ENCODE measurements at places on chromosomes 7 and 10.

- no peak for DNase-seq
Measured at GRCh38 chr10:16119445-16119844, 259.1 kb upstream of the MINDY3 start.

DNA sequence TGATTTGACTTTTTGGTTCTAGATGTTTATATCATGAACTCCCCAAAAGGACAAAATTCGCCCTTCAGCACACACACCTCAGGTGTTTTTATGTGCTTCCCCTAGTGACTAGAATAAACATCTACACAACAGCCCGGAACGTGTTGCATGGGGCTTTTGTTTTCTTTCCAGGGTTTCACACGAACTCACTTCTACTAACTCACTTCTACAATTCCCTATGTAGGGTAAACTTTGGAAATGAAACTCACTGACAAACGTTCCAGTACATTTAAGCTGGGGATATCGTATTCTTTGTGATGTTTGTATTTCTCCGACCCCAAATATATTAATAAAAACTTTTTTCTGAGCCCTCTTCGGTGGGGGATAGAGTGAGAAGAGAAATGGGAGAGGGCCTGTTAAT is 1.4 kb downstream of the TRA2A start:
- peak; percentile 37 for DNase-seq

DNA sequence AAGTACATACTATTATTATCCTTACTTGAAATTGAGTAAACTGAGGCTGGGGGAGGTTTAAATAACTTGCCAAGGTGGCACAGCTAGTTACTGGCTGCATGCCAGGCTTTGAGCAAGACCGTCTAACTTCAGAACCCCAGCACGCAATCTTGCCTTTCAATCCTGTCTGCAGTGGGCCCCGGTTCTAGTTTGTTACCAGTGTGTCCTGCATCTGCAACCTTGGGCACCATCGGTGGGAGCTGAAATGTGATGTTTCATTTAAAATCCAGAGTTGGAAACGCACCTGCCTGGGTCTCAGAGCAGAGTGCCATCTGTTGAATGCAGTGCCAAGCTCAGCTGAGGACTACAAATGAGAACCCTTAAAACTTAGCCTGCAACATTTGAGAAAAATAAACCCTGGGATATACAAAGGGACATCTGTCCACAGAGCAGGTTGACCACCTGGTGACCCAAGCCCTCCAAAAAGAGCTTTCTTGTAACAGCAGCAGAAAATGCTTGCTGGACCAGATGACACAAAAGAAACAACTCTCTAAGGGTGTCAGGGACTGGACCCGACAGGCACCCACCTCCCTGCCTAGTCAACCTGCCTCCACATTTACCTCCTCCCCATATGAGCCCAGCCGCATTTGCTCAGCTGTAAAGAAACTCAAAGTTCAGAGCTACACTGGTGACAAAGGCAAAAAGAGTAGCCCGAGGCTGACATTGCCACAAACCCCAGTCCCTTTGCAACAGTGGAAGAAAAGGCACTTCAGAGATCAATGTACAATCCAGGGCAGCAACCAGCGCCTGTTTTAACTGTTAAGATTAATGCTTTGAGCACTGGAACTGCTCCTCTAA is 1.7 kb downstream of the SH3PXD2A start:
- no peak for DNase-seq

GRCh38 chr10:32367793-32368453 is 21.0 kb upstream of the EPC1 start:
- no peak for DNase-seq

GRCh38 chr10:8581521-8582225 is 527.2 kb downstream of the GATA3 start:
- DNase-seq = no peak

DNA sequence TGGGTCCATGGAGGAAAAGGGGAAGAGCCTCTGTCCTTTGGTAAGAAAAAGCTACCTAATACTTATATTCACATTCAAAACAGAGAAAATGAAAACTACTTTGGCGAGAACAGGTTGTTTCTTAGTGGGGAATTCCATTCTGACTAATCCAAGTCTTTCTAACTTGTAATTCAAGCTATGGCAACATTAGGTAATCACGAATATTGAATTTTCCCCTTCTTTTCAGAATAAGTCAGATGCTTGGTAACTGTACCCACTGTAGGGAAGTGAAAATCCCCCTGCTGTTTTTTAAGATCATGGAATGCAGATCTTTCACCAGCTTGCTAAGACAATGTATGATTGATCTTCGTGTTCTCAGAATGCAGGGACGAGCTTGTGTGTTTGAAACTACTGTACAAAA is 384.4 kb downstream of the TCERG1L start:
- DNase-seq = no peak

- no peak for DNase-seq
Measured at GRCh38 chr7:134155871-134156270, 28.7 kb downstream of the LRGUK start.

- DNase-seq = no peak
Measured at GRCh38 chr7:137245890-137246289, 97.6 kb downstream of the PTN start.

DNA sequence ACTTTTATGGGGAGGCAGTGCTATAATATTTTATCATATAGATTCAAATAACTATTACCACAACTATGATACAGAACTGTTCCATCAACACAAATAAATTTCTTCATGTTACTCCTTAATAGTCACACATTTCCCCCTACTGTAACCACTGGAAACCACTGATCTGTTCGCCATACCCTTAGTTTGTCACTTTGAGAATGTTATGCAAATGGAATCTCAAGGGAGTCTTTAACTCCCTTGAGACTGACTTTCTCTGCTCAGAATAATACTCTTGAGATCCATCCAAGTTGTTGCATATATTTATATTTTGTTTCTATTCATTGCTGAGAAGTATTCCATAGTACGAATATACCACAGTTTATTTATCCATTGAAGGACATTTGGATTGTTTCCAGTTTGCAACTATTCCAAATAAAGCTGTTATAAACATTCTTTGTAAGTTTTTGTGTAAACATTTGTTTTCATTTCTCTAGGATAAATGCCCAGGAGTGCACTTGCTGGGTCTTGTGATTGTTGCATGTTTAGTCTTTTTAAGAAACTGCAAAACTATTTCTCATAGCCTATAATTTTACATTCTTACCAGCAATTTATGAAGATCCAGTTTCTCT is 19.7 kb upstream of the PON2 start:
- DNase-seq = no peak

GRCh38 chr7:49324707-49325106 is 400.4 kb downstream of the CDC14C start:
- no peak for DNase-seq

DNA sequence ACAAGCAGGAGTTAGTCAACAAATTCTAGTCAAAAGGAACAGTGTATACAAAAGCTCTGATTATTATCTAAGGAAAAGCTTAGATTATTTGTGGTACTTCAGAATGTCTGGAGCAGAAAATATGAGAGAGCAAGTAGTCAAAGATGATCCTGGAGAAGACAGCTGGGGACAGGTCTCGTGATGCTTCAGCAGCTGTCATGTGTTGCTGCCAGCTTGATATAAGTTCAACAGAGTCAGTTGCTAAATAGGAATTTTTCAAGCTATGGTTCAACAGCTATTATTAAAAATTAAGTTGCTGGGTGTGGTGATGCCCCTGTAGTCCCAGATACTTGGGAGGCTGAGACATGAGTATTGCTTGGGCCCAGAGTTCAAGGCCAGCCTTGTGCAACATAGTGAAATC is 240.0 kb upstream of the RHOBTB1 start:
- DNase-seq = no peak

DNA sequence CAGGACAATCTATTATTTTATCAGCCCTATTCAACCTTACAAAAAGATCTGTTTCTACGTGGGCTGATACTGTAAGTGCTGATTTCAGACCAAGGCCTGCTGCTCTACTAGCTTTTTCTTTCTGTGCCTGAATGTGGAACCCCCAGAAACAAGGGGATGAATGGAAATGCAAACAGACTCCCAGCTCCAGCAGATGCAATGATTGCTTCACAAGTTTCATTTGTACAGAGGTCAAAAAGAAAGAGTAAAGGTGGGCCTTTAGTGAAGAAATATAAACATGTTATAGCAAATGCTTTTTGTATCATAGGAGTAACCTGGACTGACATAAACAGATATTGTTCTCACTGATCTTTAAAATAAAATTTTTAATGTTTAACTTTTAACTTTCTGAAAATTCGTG is 130.2 kb upstream of the SLC25A13 start:
- no peak for DNase-seq

Measured in GM12891 (cell line).